ENCODE measurements at places on chromosomes 6 and 20.

DNA sequence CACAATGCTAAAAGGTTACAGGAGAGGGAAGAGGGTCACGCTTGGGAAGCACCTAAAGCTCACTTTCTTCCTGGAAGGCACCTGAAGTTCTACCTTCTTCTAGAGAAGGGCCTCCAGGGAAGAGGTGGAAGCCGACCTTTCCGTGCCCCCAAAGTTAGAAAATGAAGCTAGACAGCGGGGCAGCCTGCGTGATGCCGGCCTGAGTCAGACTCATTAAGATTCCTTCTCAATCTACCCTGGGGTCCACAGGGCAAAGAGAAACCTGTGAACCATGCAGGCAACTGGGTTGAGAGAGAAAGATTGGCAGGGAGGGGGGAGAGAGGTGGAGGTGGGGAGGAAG is 54.8 kb upstream of the CCDC167 start:
- no peak for DNase-seq

- DNase-seq = no peak
These were observed 96.9 kb downstream of the SCML4 start for GRCh38 chr6:107727096-107727757.

GRCh38 chr6:20919677-20920385 is 385.6 kb downstream of the CDKAL1 start:
- no peak for DNase-seq

GRCh38 chr6:44734886-44735629 is 347.6 kb downstream of the CDC5L start:
- no peak for DNase-seq

GRCh38 chr6:63788569-63788968 is 153.0 kb downstream of the PHF3 start:
- DNase-seq = no peak

DNA sequence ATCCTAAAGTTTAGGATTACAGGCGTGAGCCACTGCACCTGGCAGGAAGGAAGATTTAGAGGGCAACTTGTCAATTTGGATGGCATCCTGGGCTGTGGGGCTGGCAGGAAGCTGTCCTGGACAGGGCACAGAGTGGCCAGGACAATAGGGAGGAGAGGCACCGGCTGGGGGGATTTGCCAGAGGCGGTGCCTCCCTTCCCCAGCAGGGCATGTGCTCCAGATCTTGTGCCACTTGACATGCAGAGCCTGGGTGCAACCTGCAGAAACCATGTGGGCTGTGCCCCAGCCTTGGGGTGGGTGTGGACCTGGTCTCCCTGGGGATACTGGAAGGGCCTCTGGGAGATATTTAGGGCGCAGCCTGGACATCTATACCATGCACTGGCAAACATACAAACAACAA is 58.6 kb upstream of the EEF1A1 start:
- DNase-seq = no peak

DNA sequence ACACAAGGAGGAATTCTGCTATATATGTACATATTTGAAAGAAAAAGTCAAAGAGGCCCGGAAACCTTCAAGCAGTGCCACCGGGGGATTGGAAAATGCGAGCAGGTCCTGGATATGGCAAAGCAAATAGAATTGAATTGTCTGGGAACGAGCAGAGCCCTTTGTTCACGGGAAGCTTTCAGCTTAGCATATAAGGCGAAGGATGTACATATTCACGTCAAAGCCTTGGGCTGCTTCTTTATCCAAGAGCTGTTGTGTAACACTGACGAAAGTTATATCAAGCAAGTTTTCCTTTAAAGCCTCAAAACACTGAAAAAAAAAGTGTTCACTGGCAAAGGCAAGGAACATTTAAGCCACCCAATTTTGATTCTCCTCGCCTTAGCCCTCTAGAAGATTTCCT is 171.0 kb downstream of the GPX5 start:
- DNase-seq = no peak

GRCh38 chr20:10671221-10671918 is 2.4 kb downstream of the JAG1 start:
- peak; percentile 90 for DNase-seq

DNA sequence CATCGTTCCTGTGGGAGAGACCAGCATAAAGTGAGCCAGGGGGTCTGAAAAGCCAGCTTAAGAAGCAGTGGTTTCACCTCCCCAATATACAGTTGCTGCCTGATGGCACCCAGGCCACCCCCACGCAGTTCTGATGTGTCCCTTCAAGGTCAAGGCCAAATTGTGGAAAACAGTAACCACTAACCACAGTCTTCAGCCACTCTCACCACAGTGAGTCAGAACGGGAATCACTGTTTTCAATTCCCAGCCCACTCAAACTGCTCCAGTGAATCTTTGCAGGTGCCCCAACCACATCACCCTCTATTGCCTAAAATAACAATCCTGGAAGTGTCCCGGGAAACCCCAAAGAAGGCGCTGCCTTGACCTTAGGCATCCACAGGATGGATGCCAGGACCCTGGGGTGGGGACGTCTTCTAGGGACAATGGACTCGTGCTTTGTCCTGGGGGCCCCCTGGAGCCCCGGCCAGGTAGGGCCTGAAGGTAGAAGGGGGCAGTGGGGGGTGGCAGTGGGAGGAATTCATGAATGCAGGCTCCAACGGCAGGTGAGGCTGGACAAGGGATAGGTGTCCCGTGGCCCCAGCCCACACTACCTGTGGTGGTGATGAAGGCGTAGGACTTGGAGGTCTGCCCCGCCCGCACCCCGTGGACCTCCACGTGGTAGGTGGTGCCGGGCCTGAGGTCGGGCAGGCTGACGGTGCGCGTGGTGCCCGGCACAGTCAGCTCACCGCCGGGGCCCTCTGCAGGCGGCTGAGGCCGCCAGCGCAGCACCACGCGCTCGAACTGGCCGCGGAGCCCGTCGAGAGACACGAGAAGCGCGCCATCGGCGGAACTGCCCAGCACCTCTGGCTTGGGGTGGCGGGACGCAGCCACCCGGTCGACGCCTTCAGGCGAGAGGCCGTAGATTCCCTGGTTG is 22.2 kb downstream of the TNXB start:
- no peak for DNase-seq

- DNase-seq = peak; percentile 93
These were observed 163.2 kb upstream of the ZNF337 start for GRCh38 chr20:25859649-25860530.

- no peak for DNase-seq
These were observed 224.4 kb upstream of the PMEPA1 start for GRCh38 chr20:57934007-57934805.

- DNase-seq = peak; percentile 22
These were observed 196.5 kb upstream of the ZNF217 start for GRCh38 chr20:53789989-53790675.

- DNase-seq = no peak
These were observed 14.8 kb upstream of the SERPINB9 start for GRCh38 chr6:2917801-2918445.

- no peak for DNase-seq
These were observed 3.2 kb downstream of the FOXC1 start for GRCh38 chr6:1612974-1613306.

DNA sequence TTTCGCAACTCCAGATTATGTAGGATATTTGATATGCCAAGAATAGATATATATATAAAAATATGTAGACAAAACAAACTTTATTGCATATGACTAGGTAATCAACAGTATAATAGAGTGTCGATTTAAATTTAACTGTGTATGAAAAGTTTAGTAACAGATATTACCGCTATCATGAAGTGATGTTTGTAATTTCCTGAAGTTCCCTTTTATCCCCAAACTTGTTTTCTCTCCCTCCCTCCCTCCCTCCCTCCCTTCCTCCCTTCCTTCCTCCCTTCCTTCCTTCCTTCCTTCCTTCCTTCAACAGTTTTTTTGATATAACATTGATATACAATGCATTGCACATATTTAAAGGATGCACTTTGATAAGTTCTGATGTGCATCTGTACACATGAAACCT is 15.2 kb downstream of the ADGB start:
- DNase-seq = no peak

DNA sequence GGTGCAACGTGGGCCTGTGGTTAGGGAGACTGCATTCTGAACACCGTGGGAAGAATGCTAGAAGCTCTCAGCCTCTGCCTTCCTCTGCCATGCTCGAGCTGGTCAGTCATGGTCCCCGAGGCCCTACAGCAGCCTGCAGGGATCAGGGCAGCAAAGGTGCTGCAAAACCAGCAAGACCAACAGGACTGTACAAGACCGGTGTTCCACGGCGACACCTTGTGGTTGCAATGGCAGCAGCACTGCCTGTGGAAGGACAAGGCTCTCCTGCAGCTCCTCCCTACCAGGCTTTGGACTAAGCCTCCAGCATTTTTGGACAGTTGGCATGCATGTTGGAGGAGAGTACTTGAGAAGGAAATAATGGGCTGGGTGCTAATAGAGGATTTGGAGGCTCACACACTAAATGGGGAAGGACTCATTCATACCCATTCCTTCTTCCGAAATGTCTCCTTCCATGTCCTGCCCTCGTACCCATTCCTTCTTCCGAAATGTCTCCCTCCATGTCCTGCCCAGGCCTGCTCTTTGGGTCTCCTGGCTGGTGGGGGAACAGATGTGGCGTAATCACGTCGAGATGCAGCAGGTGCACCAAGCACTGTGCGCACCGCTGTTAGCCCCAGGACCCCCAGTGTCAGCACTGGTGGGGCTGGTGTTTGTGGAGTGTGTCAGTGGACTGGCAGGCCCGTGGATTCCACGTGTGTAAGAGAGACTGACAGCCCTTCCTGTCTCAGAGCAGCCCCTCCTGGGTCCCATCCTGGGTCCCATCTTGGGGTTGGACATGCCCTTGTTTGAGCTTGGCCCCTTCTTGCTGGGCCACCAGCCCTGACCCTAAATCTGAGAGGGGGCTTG is 18.6 kb upstream of the MYT1 start:
- no peak for DNase-seq

- no peak for DNase-seq
These were observed 29.8 kb downstream of the NCOA3 start for GRCh38 chr20:47531458-47531857.

- no peak for DNase-seq
These were observed 103.4 kb downstream of the MAP3K4 start for GRCh38 chr6:161094955-161095354.

GRCh38 chr6:11214084-11214833 is 18.2 kb downstream of the NEDD9 start:
- DNase-seq = no peak

DNA sequence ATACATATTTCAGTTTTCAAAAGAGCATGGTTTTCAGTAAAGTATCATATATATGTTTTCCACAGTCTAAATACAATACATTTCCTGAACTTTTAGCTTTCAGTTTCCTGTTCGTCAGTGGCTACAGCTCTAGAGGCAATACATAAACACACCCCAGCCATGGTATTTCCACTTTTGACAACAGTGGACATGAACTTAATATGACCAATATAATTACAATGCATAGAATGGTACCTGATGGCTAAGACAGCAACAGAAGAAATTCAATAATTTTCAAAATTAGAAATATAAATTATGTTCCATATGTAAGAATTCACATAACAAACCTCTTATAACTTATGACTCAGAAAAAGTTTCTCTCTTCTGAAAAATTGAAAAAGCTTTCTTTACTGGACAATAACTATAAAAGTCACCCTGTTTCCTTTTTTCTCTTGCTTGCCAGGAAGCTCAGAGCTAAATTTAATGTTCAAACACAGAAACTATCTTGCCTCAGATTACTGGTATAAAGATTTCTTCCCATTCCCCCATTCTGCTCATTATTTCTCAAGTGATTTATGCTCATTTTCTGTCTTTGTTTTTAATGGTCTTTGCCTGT is 19.2 kb downstream of the FKBP5 start:
- no peak for DNase-seq

GRCh38 chr6:109998159-109998785 is 20.2 kb downstream of the GPR6 start:
- DNase-seq = no peak
